Urinary bladder (tissue), 4 donors: ENCODE measurements at places on chromosomes 6 and 20. TPM values are rescaled to one million over a fixed set of nuclear protein-coding genes. Genes with fewer than 3 reads are reported as not detected.

DNA sequence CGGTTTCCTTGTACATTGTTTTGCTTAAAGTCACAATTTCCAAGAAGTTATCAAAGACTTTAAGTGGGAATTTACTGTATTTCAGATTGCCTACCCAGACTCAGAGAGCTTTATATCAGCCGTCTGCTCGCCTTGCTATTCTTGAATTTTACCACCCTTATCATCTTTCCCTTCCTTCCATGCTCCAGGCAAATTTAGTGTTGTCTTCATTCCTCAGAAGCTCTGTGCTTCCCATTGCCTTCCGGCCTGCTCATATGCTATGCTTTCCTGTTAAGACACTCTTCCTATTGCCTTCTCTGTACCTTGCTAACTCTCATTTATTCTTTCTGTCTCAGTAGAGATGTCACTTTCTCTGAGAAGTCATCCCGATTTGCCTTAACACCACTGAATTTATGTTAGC, 52.1 kb downstream of the CD2AP start:
- no peak for DNase-seq

GRCh38 chr6:3341467-3341866, 82.7 kb downstream of the PSMG4 start:
- DNase-seq: no peak

- DNase-seq: no peak
These were observed 80.6 kb upstream of the PREP start for GRCh38 chr6:105483492-105483891.

DNA sequence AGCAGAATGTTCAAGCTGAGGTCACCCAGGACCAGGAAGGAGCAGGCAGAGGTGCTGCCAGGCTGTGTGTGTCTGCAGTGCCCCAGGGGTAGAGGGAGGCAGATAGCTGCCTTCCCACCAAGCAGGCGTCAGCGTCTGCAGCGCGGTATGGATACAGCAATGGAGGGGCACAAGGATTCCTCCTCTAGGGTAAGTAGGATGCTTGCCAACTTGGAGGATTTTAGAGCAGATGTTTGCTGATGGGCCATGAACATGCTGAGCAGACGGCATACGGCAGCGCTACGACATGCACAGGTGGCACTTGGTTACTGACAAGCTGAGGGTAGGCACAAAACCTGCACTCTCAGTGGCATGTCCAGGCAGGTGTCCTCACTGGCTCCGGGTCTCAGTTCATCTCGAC, 48.1 kb downstream of the PSMG4 start:
- DNase-seq: no peak

DNA sequence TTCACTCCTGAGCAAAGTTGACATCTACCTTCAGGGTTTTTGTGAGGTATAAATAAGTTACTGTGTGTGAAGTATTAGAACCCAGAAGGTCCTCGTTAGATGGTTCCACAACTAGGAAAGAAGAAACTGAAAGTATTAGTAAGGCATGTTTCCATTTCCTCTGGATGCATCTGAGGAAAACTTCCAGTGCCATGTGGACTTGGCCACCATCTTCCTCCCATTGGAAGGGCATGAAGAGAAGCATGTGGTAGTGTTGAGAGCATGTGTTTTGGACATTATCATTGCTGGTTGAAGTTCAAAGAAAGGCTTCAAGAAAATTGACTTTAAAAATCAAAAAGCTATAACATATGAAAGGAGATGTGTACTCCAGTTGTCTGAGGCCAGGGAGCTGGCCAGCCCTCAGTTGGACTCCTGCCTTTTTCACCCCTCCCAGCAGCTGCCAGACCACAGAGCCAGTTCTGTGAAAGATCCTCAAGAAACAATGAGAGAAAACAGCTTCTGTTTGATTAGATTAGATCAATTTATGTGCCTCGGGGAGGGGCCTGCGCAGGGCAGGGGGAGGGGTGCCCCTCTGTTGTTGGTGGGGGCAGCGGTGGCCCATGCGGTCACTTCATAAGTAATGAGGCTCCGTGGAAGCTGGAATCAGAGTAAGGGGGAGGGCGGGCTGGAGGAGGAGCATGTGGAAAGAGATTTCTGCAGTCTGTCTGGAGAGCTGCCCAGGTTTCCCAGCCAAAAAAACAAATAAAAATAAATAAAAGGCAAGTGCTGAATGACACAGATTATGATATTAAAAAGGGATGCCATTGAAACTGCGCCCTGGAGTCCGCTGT, 154.0 kb downstream of the JARID2 start:
- DNase-seq: peak; percentile 82

GRCh38 chr6:9360881-9361280, 925.5 kb upstream of the SLC35B3 start:
- DNase-seq: no peak

- no peak for DNase-seq
These were observed 237.9 kb upstream of the SOX4 start for GRCh38 chr6:21355638-21356037.

DNA sequence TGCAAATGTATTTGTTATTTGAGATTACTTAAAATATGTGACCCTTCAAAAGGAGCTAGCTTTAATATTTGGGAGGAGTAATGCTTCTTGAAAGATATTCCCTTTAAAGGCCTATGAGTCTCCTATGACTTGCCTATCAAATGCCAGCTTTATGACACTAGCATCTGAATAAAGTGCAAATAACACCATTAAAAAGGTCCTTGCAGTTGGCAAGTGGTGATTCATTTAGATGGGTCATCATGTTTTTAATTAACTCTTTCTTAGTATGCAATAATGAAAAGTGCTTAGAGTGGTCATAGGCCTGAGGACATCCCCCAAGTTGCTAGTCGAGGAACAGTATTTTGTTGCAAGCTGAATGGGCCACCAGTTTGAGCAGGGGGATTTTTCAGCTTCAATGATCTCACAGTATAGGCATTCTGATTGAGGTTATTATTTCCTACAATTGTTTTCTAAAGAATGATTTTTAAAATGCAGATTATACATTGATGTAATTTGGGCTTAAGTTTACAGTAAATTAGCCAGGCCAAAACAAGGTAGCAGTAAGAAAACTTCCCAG, 3.7 kb upstream of the CD2AP start:
- no peak for DNase-seq

GRCh38 chr6:106520711-106521401, 108.4 kb downstream of the RTN4IP1 start:
- DNase-seq: no peak

DNA sequence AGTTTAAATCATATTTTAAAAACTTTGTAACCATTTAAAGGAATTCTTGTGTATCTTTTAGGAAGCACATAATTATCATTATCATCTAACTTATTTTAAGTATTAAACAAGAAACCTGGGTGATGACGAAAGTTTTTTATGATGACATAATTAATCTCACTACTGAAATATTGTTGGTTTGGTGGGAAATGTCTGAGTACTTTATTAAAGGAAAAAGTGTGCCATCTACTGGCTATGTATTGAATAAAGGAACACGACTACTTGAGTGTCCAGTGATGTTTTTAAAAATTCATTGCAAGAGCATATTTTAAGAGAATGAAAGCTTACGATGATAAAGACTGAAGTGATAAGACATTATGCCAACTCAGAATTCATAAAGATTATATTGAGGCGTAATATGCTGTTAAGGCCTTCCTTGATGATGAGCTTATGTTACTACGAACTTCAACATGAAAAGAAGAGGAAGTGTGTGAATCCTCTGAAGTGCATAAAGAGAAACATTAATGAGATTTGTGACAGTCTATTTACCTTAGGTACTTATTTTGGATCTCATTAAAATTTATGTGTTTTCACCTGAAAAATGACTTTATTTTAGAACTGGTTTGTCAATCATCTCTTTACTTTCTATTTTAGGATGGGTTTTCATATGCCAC, 12.0 kb upstream of the TRMT11 start:
- DNase-seq: no peak

DNA sequence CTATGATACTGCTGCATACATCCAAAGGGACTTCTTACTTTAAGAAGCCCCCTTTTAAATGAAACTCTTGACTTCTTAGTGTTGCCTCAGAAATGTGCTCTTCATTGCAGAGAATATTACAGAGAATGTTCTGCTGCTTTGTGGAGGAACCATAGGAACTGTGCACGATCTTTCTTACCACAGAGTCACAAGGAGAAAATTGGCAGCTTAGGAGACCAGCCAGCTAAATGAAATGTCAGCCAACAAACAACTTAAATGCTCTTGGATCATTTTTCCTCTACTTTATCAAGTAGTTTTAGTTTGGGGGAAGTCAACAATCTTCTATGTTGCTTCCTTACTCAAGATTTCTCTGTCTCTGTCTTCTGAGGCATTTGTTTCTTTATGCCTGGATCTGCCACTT, 125.9 kb upstream of the MLIP start:
- no peak for DNase-seq

Gene PTCRA
- not detected for total RNA-seq

Gene RSPO3
- total RNA-seq: 4.9 TPM

Gene SNAP25
- total RNA-seq: 8.6 TPM
